Stimulated activated CD8-positive, alpha-beta memory T cell treated with anti-CD3 and anti-CD28 coated beads, Interleukin-15, amount 100 ng/mL, for 24 hours (primary cell): ENCODE measurements at places on chromosomes 2 and 18.

DNA sequence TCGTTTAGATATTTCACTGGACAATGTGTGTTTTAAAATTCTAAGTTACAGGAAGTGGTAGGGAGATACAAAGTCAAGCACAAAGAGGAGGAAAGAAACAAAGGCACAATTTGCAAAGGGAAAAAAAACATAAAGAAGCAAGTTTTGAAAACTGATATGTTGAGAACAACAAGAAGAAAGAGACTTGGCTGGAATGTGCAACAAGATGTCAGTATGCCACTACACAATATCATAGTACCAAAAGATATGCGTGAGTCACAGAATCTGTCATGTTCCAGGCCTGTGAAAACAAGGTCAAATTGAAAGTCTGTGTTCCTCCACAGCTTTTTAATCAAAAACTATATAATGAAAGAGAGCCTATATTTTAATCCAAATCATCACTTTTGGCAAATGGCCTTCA, 12.0 kb downstream of the EXOC6B start:
- DNase-seq = no peak

DNA sequence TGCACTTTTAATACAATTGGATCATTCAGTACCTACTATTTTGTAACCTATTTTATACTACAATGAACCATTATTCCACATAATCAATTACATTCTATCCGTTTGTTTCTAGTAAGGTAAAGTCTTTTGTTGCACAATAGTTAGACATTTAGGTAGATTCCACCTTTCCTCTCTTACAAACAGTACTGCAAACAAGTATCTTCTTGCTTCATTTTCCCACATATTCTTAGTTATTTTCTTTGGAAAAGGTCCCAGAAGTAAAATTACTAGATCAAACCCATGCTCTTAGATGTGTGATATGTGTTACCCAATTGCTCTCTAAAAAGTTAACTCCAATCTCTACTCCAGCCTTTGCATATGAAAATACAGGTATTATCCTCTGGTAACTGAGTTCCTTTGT, 49.6 kb downstream of the SPIRE1 start:
- no peak for DNase-seq

GRCh38 chr2:84808279-84808678, 72.6 kb downstream of the TRABD2A start:
- no peak for DNase-seq

GRCh38 chr2:100199421-100199820, 57.0 kb upstream of the AFF3 start:
- no peak for DNase-seq

DNA sequence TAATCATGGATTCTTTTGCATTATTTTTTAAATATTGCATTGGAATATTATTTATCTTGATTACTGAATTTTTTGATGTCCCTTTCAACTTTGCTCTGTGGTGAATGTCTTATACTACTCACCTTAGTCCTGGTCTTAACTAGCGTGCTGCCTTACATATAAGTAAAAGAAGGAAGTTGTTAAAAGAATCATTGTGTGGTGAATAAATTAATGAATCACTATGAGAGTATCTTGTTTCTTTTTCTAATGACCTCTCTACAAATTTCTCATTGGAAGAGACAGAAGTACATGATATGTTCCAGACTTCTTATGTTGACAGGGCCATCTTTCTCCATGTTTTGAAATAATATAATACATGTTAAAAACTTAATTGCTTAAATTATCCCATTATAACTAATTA, 432.6 kb upstream of the MMADHC start:
- DNase-seq = no peak

DNA sequence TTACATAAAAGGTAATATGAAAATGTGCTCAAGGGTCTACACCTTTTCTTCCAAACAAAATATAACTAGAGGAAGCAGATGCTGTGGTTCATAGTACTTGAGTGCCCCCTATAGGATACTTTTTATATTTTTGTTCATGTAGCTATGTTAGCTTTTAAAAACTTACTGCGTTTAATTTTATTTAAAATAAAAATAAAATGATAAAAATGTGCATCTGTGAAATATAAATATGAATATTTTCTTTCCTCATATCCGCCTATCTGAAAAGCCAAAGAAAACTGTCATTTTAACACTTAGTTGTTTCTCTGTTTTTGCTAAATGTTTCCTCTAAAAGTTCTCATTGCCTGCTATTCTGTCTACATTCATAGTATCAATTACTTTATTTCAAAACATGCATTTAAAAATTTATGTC, 9.6 kb upstream of the LRP1B start:
- no peak for DNase-seq

- DNase-seq = no peak
These were observed 235.5 kb downstream of the MYT1L start for GRCh38 chr2:2095360-2096093.

DNA sequence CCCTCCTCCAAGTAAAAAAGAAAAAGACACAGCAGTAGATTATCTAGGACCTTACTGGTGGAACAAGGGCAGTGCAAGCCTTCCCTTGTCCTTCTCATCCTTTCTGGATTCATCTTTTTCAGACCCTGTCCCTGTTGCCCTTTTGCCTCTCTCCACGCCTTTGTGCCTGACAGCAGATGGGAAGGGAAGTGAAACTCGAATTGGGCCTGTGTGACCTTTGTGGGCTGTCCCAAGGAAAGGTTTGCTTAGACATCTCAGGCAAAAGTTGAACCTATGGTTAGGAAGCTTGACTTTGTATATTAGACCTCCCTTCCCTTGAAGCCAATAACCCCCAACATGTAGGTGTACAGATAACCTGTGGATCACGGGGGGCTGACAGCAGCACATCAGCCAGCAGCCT, 185.3 kb downstream of the PRKCE start:
- no peak for DNase-seq

GRCh38 chr2:237876951-237877491, 17.6 kb downstream of the RAMP1 start:
- DNase-seq = no peak

DNA sequence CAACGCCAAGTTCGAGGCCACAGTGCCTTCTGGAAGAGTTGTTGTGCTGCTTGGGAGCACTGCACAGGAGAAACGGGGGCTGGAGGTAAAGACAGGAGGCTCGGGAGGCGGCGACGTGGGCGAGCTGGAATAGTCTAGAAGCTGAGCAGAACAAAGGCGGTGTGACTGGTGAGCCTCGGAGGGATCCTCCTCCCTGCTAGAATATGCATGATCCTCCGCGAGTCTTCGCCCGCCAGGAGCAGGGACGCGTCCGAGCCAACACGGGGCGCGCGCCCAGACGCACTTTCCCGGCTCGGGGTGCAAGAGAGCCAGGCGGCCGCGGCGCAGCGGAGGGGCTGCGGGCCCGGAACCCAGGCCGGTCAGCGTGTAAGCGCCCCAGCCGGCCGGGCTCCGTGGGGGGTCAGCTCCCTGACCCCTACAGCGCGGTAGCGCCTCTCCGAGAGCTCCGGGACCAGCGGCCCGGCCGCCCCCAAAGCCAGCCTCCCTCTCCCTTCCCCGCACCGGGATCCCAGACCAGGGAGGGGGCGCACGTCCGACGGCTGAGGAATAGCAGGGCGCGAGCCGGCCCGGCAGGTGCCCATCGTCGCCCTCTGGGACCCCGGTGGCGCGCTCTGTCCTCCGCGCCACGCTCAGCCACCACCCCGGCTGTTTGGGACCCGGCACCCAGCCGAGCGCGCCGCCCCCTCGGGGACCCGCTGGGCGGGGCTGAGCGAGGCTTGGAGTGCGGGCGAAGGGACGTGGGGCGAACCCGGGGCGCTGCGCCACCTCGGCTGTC, 62.5 kb downstream of the GNAL start:
- DNase-seq = no peak

DNA sequence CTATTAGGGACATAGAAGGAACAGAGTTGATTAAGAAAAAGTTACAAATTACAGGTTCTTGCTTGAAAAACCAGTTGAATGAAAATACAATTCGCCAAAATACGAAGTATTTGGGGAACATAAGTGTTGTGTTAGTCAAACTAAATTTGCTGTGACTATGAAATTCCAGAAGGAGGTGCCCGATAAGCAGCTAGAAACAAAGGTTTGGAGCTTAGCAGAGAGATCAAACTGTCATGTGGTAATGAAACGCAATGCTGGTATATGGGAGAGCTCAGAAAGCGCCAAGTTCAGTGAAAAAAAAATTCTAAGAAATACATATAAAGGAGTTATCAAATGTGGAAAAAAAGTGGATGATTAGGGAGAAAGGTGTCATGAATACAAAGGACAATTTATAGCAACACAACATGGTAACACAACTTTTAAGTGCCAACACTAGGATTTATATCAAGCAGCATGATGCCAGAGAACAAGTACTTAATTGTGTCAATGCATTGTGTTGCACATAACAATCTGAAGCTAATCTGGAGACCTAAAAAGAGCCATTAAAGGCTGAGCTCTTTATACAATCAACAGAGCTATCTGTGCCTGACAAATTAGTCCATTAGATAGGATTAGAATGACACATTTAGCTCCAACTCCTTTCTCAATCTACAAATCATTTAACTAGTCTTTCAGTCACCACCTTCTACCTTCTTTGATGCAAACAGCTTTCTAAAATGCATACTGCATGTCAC, 31.2 kb downstream of the SMAD2 start:
- no peak for DNase-seq

DNA sequence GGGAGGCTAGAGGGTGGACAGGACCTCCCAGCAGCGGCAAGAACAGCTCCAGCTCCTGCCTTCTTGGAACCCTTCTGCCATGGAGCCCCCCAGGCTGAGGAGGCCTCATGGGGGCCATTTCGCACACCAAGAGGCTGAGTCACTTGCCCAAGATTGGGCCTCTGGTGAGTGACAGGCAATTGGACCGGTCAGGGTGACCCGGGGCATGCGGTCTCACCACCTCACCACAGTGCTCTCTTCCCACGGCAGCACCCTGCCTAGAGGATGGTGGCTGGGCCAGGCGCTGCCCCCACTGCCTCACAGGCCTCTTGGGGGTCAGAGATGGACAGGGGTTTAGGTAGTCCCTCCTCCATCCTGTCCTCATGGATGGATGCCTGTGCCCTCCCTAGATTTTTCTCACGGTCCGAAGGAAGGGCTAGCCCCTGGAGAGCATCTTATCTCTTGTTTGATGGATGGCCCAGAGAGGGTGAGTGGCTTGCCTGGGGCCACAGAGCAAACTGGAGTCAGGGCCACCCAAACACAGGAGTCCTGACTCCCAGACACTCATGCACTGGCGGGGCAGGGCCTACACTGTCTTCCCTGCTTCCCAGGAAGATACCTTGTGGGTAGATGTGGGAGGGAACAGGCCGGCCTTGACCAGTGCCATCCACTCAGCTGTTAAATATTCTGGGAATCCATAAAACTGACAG, 119.2 kb downstream of the INHBB start:
- no peak for DNase-seq

GRCh38 chr2:54618646-54619565, 104.6 kb upstream of the EML6 start:
- DNase-seq = no peak

DNA sequence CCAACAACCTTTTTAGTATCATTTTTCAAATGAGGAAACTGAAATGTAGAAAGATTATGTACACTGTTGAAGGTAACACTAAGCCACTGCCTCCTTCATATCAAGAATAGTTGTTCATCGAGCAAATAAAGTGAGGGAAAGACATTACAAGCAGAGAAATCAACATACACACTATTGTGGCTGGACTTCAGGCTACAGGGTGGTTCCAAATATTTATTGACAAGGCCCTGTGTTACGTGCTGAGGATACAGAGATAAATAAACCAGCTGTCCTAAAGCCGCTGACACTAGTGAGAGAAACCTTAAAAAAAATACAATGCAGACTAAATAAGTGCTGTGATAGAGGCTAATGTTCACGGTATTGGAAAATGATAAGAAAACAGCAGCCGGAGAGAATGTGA, 1.9 kb upstream of the LNPK start:
- DNase-seq = no peak

DNA sequence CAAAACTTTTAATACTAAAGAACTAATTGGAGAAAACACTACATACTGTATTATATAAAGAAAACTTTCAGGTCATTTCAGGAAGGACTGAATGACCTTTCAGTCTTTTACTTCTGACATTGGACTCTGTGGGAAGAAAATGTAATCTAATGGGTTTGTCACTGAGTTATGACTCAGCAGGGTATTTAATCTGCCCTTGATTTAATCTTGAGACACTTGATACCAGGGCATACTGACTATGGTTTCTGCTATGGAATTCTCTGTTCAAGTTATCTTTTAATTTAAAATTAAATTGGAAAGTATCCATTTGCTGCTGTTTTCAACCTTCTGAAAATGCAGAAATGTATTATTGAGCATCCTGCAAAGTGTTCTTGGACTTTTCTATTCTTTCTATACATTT, 354.2 kb upstream of the GALNT5 start:
- no peak for DNase-seq

DNA sequence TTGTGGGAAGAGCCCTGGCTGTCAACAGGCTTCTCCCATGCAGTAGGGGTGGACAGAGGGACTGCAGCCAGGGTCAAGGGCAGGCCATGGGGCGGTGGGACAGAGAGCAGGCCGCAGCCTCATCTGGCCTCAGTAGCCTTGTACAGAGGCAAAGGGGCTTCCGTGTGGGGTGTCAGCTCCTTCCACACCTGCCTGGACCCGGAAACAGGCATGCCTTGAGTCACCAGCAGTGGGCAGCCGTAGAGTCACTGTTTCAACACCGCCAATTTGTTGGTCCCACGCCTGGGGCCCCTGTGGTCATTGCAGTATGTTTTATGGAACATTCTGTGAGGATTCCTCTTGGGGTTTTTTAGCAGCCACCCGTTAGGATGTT, 173.0 kb downstream of the SMAD7 start:
- no peak for DNase-seq

- no peak for DNase-seq
These were observed 493.8 kb downstream of the NRXN1 start for GRCh38 chr2:50538147-50538546.

GRCh38 chr2:224283466-224283965, 118.4 kb downstream of the FAM124B start:
- no peak for DNase-seq

- no peak for DNase-seq
These were observed 68.0 kb downstream of the SERPINB8 start for GRCh38 chr18:64037812-64038414.

GRCh38 chr2:35606394-35606793, 749.2 kb upstream of the CRIM1 start:
- DNase-seq = no peak

DNA sequence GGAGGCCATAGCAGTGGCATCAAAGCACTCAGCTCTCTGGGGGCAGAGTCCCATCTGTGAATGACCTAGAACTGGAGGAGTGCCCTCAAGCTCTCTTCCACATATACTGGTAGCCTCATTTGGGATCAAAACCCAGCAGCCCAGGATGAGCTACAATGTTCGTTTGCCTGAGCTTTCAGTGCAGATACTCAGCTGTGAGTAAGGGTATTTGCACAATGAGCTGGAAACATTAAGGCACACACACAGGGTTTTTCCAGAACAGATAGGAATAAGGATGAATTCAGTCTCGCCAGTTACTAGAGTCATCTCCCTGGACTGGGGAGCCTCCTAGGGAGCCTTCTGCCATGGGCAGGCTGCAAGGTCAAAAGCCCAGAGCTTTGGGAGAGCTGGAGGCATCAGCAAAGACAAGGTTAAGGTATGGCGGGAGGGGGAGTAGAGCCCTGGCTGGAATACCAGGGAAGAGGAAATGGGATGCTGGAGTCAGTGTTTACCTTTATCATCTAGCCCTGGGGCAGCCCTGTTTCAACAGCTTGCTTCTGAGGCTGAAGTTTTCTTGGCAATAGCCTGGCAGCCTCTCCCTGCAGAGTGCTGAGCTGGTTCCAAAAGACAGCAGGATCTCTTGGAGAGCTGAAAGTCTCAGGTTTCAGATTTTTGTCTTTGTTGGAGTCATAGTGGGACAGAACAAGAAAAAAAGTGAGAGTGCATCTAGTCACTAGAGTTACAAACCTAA, 187.7 kb downstream of the LOXHD1 start:
- no peak for DNase-seq
